ENCODE measurements at places on chromosomes 7 and 10.

DNA sequence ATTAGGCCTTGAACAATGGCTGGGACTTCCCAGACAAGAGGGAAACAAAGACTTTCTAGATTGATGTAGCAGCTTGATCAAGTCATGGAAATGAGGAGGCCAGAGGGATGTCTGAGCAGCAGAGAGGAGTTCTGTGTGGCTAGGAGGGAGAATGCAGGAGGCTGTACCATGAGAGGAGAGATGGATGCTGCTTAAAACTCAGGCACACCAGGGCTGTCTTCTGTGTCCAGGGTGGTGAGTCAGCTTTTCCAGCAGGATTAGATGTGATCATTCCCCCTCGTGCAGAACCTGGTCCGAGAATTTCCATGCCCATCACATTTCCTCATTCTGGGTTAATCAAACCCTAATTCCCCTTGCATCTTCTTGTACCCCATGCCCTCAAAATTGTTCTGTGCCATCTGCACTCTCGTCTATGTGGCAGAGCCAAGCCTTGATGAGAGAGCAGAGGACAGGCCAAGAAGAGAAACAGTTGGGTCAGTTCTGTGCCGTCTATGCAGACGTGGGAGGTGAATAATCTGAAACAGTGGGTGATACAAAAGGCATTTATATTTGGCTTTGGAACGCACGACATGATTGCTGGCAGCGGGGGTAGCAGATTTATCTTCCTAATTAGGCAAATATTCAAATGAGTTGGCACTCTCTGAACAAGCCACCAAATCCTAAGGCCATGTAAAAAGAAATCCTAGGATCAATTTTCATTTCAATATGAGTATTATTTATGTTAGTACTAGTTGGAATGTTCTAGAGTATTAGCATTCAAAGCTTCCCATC is 160.7 kb downstream of the TMEM178B start:
- DNase-seq, result no peak

- no peak for DNase-seq
Measured at GRCh38 chr7:92737706-92738105, 98.7 kb downstream of the CDK6 start.

DNA sequence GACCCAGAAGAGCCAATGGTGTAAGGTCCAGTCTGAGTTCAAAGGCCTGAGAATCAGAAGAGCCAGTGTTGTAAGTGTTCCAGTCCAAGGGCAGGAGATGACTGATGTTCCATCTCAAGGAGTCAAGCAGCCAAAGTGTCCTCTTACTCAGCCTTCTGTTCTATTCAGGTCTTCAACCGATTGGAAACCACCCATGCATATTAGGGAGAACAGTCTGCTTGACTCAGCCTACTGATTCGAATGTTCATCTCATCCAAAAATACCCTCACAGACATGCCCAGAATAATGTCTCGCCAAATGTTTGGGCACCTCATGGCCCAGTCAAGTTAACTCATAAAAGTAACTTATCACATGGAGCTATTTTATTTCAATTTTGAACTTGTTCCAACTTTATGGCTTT is 2.9 kb upstream of the WDFY4 start:
- no peak for DNase-seq

DNA sequence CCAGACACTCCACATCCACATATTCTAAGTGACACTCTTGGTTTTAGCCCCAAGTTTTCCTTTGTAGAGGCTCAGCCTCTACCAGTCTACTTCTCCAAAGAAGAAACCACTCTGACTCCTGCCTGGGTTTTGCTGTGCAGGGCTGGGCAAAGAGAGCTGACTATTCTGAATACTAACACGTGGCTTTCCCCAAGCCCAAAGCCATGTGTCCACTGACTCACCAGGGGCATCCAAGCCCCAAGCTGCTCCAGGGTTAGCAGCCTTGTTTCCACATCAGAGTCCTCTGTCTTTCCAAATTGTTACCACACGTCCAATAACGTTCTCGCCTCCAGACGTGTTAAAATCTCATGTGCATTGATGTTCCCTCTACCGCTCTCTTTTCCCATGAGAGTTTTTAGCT is 8.7 kb downstream of the GALNTL5 start:
- no peak for DNase-seq

Measured in activated CD4-positive, alpha-beta memory T cell treated with anti-CD3 and anti-CD28 coated beads, Interleukin-2, amount 10 ng/mL, durations not matched to agents 7 days and 5 days (primary cell).